Pericardium fibroblast (primary cell): ENCODE measurements at places on chromosomes 1 and 21. TPM values are rescaled to one million over a fixed set of nuclear protein-coding genes. Genes with fewer than 3 reads are reported as not detected.

NCAM2 gene
- 5.7 and 8.0 TPM in 2 replicates for total RNA-seq

WDR64 gene
- total RNA-seq = not detected in 2 replicates

PLA2G2A gene
- 2.0 and 3.2 TPM in 2 replicates for total RNA-seq

SYTL1 gene
- 0.34 and 1.3 TPM in 2 replicates for total RNA-seq

ENTREP3 gene
- 19.4 and 25.4 TPM in 2 replicates for total RNA-seq

PLA2G2F gene
- not detected in 2 replicates for total RNA-seq

DCDC2B gene
- not detected in 2 replicates for total RNA-seq

C1orf94 gene
- not detected in 2 replicates for total RNA-seq

NOTCH2 gene
- 64.9 and 72.2 TPM in 2 replicates for total RNA-seq

GPR25 gene
- not detected in 2 replicates for total RNA-seq

AADACL4 gene
- 0.58 TPM in 1 of 2 replicates, not detected in the other for total RNA-seq

LCE2A gene
- total RNA-seq = not detected in 2 replicates

PEAR1 gene
- total RNA-seq = 20.1 and 23.8 TPM in 2 replicates

LRRC71 gene
- not detected in 2 replicates for total RNA-seq

C1orf105 gene
- not detected in 2 replicates for total RNA-seq

CBR3 gene
- total RNA-seq = 7.4 and 11.9 TPM in 2 replicates

CELA3A gene
- not detected in 2 replicates for total RNA-seq

PBX1 gene
- total RNA-seq = 28.8 and 29.2 TPM in 2 replicates

HPDL gene
- 0.12 and 2.8 TPM in 2 replicates for total RNA-seq

TOR1AIP1 gene
- 54.3 and 69.9 TPM in 2 replicates for total RNA-seq

BRDT gene
- not detected in 2 replicates for total RNA-seq

LRRC38 gene
- total RNA-seq = 1.1 TPM in 1 of 2 replicates, not detected in the other

MLLT11 gene
- 2.6 TPM in 2 replicates for total RNA-seq

DTL gene
- 0.35 and 6.0 TPM in 2 replicates for total RNA-seq

MAP3K7CL gene
- total RNA-seq = 1.2 and 3.6 TPM in 2 replicates

ATF6 gene
- total RNA-seq = 14.5 and 14.6 TPM in 2 replicates

INPP5B gene
- 15.8 and 18.7 TPM in 2 replicates for total RNA-seq

HCRTR1 gene
- total RNA-seq = 0.70 TPM in 1 of 2 replicates, not detected in the other

FMO2 gene
- total RNA-seq = 3.0 and 26.7 TPM in 2 replicates

PRRX1 gene
- 66.3 and 73.5 TPM in 2 replicates for total RNA-seq

SHE gene
- total RNA-seq = 0.12 and 0.43 TPM in 2 replicates

LRP8 gene
- 5.7 and 7.1 TPM in 2 replicates for total RNA-seq

SLC22A15 gene
- 1.8 and 2.0 TPM in 2 replicates for total RNA-seq

CD5L gene
- total RNA-seq = not detected in 2 replicates

TFB2M gene
- total RNA-seq = 9.1 and 15.7 TPM in 2 replicates

TAS1R3 gene
- total RNA-seq = 0.35 TPM in 1 of 2 replicates, not detected in the other

KCNA3 gene
- total RNA-seq = not detected in 2 replicates

KRTAP10-3 gene
- not detected in 2 replicates for total RNA-seq

MPL gene
- not detected in 2 replicates for total RNA-seq
